Activated T-cell treated with anti-CD3 and anti-CD28 coated beads for 1 hour (primary cell): ENCODE measurements at places on chromosomes 5 and 9.

- DNase-seq, result no peak
These were observed 15.0 kb upstream of the ORM1 start for GRCh38 chr9:114307899-114308267.

GRCh38 chr9:135239100-135239768 is 151.8 kb downstream of the OLFM1 start:
- DNase-seq, result no peak

GRCh38 chr5:82290908-82291307 is 12.8 kb upstream of the RPS23 start:
- no peak for DNase-seq

DNA sequence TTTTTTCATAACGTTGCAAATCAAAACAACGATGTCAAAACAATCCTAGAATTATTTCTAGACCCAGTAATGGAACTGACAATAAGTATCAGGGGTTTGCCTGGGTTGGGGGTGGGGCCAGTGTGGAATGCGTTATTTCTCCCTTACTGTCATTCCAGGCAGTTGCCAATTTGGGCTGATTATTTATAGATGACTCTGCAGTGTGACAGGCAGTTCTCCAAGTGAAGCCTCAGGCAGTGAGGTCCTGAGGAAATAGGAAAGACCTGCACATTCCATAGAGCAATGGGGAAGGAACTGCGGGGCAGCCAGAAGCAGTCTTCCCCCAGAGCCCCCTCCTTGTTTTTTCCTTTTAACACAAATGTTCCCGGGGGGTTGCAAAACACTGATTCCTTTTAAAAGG is 179.0 kb downstream of the YTHDC2 start:
- no peak for DNase-seq

- no peak for DNase-seq
These were observed 31.5 kb upstream of the NSMF start for GRCh38 chr9:137490532-137491186.
